Activated T-helper 1 cell treated with Interleukin-2 at 50 U/mL for 16 hours (primary cell): ENCODE measurements at places on chromosomes 6 and 20.

GRCh38 chr20:36110994-36111393, 43.5 kb upstream of the EPB41L1 start:
- no peak for DNase-seq

- no peak for DNase-seq
These were observed 163.8 kb downstream of the AIG1 start for GRCh38 chr6:143224516-143224915.

DNA sequence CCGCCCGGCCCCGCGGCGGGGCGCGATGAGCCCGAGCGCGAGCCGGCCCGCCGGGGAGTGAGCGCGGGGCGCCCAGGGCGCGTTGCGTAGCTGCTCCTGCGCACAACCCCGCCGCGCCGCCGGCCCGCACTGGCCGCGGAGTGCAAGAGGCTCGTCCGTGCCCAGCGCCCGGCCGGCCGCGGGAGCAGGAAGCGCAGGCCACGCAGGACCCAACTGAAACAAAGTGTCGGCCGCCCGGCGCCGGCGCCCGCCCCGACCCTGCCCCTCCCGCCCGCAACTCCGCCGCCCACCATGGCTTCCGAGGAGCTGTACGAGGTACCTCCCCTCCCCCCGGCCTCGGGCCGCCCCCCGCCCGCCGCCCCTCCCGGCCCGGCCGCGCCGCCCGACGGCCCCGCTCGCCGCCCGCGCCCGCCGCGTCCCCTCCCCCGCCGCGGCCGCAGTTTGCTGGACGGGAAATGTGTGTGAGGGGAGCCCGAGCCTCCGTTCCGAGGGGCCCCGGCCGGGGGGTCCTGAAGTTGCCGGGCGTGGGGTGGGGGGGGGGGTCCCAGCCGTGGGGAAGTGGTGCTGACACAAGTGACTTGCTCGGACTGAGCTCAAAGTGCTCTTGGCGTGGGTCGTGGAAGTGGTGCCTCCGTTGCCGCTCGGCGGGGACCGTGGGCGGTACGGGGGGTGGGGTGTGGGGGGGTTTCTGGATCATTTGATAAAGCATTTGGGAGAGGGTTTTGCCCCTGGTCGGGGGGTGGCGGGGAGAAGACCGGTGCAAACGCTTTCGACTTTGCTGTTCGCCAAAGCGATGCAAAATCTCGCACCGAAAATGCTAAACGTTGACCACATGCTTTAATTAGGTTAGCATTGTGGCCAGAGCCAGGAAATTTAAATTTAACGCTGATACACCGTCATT, 539 bp downstream of the CDYL start:
- no peak for DNase-seq

DNA sequence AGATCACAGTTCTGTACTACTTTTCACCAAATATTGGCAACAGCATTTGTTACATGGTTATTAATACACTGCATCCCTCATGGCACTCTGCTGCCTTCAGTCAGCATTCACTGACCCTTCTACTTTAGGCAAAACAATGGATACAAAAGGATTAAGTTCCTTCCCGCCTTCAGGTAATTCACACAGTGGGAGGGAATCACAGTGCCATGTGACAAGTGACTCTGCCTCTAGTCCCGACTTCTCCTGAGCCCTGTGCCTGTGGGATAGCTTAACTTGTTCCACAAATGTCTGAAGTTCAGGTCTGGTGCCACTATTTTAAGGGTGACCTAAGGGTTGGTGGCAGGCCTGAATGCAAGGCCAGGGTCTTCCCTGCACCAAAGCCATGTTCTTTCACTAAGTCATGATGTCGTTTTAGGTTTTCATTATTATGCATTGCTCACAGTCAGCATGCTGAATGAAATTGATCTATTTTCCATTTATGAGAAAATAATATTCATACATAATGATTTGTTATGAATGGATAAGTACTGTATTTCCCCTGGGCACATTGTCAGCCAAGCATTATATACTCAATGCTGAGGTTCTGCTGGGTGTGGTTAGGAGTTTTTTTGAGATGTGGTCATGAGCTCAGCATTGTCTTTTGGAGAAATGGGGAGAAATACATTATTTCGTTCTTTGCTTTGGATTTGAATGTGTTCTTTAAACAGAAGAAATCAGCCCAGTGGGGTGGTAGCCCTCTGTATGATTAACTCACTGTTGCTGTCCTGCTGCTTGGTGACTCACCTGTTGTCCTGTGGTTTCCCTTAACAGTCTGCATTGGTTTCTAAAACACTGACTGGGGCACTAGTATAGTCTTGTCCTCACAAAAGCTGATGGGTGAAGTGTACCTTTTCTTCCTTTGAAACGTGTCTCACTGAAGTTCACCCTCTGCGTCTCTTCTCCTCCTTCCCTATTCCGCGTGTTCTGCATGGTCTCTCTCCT, 66.4 kb downstream of the AFDN start:
- DNase-seq, result no peak

DNA sequence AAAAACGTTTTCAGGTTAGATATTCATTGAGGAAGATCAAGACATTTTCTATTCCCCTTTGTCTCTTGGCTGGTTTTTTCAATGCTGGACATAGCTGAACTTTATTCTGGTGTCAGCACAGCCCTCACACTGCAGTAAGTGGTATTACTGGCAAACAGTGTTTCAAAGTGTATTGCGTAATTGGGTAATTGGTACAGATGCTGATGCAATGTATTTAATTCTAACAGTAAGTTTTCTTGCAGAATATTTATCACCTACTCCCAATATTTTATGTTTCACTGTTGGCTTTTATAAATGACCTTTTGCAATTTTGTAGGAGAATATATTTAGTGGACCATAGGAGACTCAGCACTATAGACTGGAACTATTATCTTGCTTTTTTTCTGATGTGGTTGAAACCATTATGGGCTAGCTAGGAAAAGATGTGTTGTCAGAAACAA, 287.6 kb upstream of the SOX4 start:
- no peak for DNase-seq

GRCh38 chr20:19583532-19584175, 174.4 kb upstream of the RIN2 start:
- no peak for DNase-seq

- no peak for DNase-seq
These were observed 157.3 kb downstream of the TBXT start for GRCh38 chr6:166010136-166010960.

DNA sequence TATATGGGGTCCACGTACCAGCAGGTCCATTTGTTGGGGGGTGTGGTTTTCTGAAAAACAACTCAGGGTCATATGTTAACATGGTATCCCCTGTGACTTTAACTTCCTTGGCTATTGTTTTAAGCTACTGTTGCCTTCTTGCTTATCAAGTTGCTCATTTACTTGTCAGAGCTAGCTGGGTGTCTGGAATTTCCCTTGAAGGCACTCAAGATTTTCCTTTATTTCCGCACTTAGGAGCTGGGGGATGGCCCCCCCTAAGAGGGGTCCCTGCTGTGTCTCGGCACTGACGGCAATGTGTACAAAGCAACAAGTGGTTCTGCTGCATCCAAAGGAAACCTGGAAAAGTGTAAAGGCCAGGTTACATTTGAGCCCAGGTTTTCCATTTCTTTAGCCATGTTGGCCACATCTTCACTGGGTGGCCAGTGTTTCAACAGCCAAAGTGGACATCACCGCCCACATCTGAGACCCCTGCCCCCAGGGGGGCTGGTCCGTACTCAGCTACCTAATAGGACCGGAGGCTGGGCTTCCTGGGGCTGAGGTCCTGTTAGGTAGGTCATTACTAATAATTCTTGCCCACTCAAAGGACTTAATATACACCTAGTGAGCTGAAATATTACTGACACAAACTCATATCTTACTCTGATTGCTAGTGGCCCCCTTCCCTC, 24.8 kb upstream of the SYNDIG1 start:
- no peak for DNase-seq

DNA sequence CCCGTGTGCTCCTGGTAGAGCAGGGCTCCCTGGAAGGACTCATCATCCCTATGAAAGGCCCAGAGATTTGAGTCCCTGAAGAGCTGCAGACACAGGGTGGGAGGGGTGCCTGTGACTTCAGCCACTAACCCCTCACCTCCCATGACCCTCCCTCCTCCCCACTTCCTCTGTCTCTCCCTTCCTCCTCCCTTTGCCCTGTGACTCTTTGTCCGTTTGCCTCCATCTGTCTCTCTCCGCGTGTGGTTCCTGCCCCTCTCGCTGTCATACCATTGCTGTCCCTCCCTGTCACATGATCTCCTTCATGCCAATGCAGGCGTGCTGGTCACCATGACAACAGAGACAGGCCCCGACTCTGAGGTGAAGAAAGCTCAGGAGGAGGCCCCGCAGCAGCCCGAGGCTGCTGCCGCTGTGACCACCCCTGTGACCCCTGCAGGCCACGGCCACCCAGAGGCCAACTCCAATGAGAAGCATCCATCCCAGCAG, 19.0 kb downstream of the EPB41L1 start:
- no peak for DNase-seq

- no peak for DNase-seq
These were observed 24.6 kb upstream of the EYA2 start for GRCh38 chr20:46870041-46870440.

- no peak for DNase-seq
These were observed 47.1 kb upstream of the SLC22A16 start for GRCh38 chr6:110523451-110524021.

- no peak for DNase-seq
These were observed 9.4 kb upstream of the COMMD7 start for GRCh38 chr20:32752458-32753250.

- DNase-seq, result no peak
These were observed 31.3 kb downstream of the RARS2 start for GRCh38 chr6:87558446-87558845.

DNA sequence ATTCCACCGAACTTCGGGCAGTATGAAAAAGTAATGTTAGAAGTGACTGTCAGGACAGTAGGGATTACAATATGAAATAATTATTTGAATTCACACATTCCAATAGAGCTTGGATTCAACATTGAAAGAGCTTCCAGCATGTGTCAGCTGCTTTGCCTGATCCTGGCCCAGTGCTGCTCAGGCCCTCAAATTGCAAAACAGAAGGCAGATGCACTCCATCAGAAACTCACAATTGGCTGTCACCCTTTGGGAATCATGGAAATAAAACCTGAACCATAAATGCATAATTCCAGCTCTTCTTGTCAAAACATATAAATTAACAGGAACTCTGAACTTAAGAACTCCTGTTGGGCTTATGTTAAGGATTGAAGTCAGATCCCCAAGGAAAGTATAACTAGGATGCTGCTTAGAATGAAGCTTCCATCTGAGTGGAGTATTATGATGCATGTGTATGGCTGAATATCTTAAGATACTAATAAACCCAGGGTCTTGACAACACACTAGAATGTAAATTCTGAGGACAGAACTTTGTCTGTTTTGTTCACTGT, 1.8 kb upstream of the NDUFAF4 start:
- no peak for DNase-seq
